ENCODE measurements at places on chromosomes 4 and X. TPM values are rescaled to one million over a fixed set of nuclear protein-coding genes. Genes with fewer than 3 reads are reported as not detected.

DNA sequence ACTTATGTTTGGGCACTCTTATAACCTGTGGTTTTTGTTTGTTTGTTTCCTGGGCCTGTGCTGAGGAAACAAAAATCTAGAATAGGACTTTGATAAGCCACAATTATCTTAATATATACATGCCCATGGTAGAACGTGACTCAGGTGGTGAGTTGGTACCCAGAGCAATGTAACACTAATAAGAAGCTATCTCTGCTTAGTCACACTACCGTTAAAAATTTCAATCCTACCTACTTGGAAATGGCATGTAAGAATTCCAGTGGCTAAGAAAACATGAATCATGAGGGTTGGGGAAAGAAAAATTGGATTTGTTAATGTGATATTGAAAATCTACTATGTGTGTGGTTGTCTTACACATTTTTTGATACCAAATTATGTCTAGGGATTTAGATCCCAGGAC, 30.5 kb upstream of the ADGRG2 start:
- H3K27ac ChIP-seq: no peak overlapping the region
- H3K4me3 ChIP-seq: no peak overlapping the region
- no peaks in the 10 kb centered on the region for H3K36me3 ChIP-seq
- no peak for DNase-seq

GAGE12J gene
- not detected for polyA plus RNA-seq

DNA sequence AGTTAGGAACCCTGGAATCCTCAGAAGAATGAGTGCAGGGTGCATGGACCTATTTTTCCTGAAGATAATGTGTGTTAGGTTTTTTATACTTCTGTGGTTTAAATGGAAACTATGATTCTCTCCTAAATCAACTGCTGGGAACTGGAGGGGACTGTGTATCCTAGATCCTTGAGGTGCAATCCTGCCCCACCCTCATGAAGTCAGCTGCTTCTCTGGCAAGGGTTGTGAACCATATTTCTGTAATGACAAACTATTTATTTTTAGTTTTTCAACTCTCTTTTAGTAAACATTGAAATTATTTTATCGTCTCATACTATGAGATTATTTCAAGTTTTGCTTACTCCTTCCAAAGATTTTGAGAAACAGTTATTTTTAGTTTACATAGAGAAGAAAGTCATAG, 25.8 kb upstream of the VEGFC start:
- no peaks in the 10 kb centered on the region for H3K27me3 ChIP-seq
- H3K4me1 ChIP-seq: no peaks in the 10 kb centered on the region
- H3K4me3 ChIP-seq: no peak overlapping the region
- H3K27ac ChIP-seq: no peak overlapping the region
- H3K36me3 ChIP-seq: no peaks in the 10 kb centered on the region

KLHL13 gene
- 0.43 TPM for polyA plus RNA-seq

CPXCR1 gene
- not detected for polyA plus RNA-seq
